ENCODE measurements at places on chromosomes 4 and X.

DNA sequence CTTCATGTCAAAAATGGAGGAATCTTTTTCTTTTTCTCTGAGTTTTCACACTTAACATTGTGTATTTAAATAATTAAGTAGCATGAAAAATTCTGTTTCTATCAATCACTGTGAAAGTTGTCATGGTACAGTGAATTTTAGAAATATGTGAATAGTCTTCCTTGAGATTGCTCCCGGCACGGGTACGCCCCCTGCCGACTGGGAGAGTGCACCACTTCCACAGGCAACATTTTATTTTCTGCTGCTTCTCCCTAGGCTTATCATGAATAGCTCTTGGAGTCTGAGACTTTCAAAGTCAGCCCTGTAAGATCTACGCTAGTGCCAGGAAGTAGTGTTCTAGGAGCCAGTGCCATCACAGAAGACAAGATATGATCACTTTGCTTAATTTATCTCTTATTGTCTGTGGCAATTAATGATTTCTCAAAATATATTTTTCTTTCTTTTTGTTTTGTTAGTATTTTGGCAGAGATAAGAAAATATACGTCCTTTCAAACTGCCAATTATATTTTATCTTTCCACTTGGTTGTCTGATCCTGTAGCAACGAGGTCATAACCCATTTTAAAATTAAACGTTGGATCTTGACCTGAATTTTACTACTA, 763.8 kb upstream of the AADAT start:
- DNase-seq: no peak

DNA sequence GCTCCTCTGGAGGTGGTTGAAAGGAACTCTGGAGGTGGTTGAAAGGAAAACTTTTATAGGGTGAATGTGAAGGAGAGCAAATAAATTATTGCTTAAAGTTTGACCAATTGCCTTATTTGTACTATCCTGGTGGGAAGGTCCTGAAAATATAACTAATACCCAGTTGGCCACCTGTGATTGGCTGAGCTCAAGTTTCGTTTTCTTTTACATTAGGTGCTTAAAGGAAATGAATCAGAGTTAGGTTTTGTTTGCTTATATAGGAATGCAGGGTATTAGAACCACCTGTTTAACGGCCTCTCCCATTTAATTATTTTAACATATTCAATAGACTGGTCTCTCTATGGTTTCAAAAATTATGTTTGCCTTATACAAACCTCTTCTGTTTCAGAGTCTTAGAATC, 497.6 kb downstream of the PRR32 start:
- no peak for DNase-seq

DNA sequence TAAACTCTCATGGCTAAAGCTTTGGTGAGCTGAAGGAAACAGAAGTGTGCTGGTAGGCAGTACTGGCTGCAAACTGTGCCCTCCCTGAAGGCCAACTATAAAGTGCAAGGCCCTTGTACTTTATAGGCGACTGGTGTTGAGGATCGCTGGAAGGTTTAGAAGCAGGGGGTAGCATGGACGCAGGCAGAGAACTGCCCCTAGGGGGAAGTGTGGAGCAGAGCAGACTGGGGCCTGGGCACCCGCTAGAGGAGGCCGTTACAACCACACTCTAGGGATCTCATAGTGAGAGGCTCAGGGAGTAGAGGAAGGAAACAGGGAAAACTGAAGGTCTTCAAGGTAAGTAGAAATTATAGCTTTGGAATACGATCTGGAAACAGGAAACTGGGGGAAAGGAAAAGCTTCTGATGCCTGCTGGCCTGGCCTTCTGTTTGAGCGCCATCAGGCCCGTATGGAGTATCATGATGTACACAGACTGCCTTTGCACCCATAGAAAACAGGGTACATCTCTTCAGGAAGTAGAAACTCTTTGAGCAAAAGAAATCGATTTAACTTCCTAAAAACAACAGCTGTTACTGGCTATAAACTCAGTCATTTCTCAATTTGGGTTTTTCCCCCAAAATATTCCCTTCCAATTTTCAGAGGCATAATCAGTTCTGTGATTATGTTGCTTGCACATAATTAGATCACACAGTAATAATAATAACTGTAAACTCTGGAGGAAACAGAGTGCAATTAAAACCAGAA, 23.9 kb upstream of the TMSB4X start:
- no peak for DNase-seq

DNA sequence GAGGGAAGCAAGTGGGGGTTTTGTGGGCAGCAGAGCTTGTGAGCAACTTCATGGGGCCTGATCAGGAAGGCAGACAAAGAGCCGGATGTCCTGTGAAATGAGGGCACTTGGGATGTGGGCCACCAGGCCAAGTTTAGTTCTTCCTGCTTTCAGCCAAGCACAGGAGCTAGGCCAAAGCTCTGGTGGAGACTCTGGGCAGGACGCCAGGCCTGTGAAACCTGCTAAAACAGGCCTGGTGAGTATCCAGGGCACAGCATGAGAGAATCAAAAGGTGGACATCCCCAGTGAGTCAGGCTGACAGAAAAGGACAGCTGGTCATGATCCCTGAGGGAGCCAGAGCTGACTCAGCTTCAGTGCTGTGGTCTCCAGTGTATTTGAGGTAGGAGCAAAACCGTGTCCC, 95.7 kb downstream of the NPNT start:
- no peak for DNase-seq

DNA sequence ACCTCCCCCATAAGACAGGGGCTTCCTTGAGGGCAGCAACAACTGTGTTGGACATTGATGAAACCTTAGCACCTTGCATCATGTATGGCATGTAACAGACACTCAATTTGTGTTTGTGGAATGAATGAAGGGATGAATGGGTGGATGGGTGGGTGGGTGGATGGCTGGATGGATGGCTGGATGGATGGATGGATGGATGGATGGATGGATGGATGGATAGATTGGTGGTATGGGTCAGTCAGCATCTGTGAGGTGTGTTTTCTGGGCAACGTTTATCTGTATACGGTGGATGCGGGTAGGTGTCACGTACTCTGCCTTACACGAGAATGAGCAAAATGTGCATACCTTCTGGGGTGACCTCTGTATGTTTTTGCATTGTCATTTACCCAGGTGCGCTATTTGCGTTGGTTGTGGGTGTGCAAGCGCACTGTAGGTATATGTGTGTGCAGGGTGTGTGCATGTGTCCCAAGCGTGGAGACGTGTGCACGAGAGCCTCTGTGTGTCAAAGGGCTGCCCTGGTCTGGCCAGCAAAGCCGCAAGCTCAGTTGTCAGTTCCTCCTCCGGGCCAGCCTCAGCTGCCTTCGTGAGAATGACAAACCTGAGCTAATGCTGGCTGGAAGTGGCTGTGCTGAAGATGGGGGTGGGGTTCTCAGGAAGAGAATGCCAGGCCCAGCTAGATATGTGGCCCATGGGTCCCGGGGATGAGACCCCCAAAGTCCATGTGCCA, 26.5 kb downstream of the ELF4 start:
- DNase-seq: no peak

- no peak for DNase-seq
Observed at GRCh38 chrX:29466456-29466855, 748.9 kb upstream of the MAGEB2 start.
